ENCODE measurements at places on chromosomes 12 and 14.

DNA sequence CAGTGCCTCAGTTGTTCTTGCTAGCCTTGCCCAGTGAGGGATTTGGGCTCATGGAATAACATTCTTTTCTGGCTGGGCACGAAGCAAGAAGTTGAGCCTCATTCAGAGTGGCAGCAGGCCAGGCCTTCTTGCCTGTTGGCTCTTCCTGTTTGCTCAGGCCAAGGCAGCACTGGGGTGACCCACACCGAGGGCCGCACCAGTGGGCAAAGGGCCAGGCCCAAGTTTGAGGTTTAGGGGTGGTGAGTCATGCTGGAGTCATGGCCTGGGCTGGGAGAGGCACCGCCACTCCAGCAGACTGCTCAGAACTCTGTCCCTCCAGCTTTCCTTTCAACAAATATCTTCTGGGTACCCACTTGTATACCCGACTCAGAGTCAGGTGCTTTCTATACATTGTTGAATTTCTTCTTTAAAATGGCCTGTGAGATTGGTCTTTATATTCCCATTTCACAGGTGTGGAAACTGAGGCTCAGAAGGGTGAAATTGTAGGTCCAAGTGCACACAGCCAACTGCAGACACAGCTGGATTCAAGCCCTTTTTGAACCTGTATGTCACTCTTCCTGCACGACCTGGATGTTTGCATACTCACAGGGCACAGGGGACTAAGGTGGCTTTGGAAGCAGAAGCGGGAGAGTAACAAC lies 279.4 kb downstream of the FOXN3 start:
- DNase-seq, result no peak

- no peak for DNase-seq
Measured at GRCh38 chr12:54824402-54824801, 29.9 kb upstream of the MUCL1 start.

DNA sequence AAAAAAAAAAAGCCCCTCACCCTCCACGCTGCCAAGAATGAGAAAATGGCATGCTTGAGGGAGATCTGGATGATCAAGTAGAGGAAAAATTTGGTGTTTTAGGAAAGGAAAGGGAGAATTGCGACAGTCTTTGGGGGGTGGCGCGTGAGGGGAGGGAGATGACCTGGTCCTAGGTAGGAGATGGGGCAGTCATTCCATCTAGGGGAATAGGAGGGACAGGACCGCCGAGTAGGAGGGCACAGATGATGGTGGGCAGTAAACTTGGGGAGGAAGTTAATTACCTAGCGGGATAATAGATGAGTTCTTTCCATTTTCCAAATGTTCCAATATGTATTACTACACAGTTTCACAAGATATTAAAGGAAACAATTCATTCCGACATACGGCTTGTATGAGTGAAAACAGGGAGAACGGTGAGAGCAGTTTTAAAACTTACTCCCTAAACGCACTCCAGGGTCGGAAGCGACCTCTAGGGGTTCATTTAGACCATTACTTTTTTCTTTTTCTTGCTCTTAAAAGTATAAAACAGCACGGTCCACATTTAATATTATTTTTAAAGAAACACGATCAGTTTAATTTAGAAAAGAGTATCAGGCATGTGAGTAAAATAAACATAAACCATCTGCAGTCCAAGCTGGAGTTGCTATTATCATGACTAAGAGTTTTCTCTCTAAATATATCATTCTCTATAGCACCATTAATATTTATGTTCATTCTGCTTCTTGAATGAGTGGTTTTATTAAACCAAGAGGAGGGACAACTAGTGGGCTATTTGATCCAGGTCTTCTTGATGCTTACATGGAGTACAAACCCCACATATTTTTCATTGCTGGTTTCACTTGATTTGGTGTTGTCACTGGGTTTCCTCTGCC lies 3.0 kb upstream of the FNTB start:
- DNase-seq, result no peak

DNA sequence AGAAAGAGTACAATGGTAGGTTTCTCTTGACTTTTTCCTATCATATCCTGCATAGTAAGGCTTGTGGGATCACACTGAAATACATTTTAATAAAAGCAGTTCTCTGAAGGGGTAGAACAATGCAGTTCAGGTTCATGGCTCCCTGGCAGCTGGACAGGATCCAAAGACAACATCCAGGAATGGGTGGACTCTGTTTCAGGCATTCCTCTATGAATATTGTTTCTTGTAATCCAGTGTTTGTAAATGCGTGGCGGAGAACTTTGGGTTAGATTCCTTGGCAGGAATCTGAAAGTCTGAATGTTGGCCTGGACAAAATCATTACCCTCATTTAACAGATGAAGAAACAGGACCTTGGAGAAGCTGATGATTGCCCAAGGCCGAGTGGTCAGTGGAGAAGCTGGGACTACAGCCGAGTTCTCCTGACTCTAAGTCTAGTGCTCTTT lies 43.5 kb downstream of the SYNE2 start:
- DNase-seq, result no peak

DNA sequence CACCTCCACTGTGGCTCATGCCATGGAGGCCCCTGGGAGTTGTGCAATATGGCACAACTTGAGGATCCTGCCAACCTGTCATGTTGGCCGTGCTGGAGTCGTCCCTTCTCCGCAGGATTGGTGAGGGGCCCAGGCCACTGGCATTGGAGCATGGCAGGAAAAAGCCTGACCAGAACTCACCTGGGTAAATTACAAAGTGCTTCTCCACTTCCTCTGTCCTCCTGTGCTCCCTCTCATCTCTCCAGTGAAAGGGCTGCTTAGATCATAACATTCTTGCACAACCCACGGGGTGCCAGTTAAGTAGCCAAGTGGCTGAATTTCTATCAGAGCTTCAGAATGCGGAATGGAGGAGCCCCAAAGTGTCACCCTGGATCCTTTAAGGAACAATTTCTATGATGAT lies 381.0 kb downstream of the DPF3 start:
- no peak for DNase-seq

DNA sequence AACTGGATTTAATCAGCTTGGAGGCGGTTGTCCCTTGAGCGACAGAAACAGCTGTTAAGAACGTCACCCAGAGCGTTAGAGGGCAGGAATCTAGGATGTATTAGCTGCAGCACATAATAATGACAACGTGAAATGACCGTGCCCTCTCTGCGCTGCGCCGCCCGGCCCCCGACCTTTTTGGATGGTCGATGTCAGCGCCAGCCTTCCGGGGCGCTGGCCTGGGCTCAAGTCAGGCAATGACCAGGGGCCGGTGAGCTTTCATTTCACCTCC lies 427 bp upstream of the TMEM120B start:
- DNase-seq, result no peak

GRCh38 chr12:5498076-5498475 lies 66.2 kb downstream of the NTF3 start:
- DNase-seq, result no peak

DNA sequence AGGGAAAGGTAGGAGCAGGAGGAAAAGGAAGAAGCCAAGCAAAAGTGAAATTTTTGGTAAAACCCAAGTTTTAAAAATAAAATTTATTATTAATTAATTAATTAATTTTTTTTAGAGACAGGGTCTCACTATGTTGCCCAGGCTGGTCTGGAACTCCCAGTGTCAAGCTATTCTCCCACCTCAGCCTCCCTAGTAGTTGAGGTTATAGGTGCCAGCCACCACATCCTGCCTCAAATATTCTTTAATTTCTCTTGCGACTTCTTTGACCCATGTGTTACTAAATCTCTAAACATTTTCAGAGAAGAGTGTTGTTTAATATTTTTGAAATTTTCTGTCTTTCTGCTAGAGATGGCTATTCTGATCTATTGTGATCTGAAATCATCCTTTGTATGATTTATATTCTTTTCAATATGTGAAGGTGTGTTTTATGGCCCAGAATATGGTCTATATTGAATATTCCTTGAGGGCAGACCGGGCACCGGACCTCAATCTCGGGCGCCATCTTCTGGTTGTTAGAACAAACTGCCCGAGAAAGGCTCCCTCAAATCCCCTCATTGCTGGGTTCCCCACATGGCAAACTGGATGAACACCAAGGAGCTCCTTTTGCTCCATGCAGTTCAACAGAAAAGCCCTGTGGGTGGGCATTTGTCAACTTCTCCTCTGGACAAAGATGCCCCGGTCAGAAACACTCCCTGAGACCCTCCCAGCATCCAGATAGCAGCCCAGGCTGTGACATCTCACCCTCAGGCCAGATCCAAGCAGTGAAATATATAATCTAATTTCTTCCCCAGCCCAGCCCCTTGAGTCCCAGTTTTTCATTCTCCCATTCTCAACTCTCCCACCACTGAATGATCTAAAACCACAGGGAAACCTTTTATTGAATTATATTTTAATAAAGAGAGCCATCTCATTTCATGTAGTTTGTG lies 110.5 kb downstream of the ASCL4 start:
- no peak for DNase-seq

GRCh38 chr14:51806026-51807023 lies 54.1 kb upstream of the GNG2 start:
- DNase-seq, result no peak

GRCh38 chr12:273382-273781 lies 10.7 kb upstream of the SLC6A13 start:
- no peak for DNase-seq

DNA sequence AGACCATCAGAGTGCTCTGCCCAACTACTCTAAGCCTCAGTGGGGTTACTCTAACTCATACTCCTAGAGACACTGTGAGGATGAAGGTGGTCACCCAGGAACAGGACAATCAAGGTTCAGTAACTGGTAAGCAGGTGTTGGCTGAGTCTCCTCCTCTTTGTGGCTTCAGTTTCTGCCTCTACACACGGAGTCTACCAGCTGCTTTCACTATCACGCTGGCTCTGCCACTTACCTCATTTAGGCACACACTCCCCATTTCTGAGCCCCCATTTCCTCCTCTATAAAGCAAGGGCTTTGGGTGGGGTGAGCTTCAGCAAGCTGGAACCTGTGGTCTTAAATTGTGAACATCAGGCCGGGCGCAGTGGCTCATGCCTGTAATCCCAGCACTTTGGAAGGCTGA lies 7.3 kb upstream of the TCHP start:
- DNase-seq, result no peak

GRCh38 chr14:22159099-22159498 lies 429.9 kb downstream of the DAD1 start:
- no peak for DNase-seq

GRCh38 chr12:92546259-92546634 lies 156.5 kb upstream of the PLEKHG7 start:
- DNase-seq, result no peak

DNA sequence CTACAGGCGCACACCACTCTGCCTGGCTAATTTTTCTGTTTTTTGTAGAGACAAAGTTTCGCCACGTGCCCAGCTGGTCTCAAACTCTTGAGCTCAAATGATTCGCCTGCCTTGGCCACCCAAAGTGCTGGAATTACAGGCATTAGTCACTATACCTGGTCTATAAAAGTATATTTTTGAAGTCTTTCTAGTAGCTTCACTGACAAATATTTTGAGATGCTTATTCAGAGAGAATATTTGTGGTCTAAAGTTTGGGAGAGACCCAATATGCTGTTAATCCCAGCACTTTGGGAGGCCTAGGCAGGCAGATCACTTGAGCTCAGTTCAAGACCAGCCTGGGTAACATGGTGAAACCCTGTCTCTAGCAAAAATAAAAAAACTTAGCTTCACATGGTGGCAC lies 22.0 kb upstream of the PPP1R12A start:
- no peak for DNase-seq

- no peak for DNase-seq
Measured at GRCh38 chr14:72270147-72270727, 338.0 kb downstream of the RGS6 start.

- no peak for DNase-seq
Measured at GRCh38 chr12:122749569-122750332, 2.9 kb upstream of the DENR start.

- no peak for DNase-seq
Measured at GRCh38 chr12:457676-458075, 2.1 kb upstream of the B4GALNT3 start.

DNA sequence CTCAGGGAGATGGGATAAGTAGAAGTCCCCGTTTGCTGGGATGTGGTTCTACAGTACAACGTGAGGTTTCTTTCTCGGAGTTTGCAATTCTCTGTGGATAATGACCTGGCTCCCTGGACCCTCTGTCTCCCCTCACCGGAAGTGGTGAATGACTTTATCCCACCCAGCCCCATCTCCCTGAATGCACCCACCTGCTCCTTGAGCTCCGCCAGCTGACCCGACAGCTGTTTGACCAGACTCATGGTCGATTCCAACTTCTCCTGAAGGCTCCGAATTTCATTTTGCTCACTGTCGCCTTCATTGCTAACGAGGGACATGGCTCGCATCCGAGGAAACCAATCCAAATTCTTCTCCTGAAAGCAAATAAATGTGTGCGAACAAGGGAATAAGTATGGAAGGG lies 144.6 kb downstream of the SSPN start:
- no peak for DNase-seq

DNA sequence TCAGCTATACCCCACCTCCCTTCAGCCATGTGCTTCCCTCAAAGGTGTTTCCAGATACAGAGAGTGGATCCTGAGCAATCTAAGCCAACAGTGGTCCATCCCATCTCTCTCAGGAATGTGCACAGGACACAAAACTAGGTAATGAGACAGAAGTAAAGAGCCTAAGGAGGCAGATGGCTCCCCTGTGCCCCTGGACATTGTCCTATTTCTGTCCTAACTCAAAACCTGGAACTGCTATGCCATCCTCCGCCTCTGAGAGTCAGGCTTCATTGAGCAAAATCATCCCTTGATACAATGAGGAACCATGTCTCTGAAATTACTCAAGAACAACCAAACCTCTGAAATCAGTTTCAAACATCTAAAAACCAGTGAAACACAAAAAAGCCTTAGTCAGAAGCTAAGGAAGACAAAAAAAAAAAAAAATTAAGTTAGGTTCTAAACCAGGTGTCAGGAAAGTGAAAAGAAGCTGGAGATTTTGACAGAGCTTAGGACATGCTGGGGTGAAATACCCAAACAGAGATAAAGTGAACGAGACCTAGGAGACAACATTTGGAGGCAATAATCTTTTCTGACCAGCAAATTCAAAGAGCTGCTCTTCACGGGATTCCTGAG lies 200.3 kb upstream of the PLEKHG7 start:
- no peak for DNase-seq

DNA sequence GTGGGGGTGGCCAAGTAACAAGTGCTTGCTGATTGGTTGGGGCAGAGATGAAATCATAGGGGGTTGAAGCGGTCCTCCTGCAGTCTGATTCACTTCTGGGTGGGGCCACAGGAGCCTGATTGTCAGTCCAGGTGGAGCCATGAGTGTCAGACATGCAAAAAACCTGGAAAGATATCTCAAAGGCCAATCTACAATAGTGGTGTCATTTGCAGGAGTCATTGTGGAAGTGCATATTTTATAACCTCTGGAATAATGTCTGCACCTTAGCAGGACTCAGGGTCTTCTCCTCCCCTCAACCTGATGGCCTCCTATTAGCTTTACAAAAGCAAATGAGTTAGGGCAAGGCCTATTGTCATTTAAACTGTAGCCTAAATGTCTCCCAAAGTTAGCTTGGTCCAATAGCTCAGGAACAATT lies 241.4 kb downstream of the NUAK1 start:
- DNase-seq, result no peak

DNA sequence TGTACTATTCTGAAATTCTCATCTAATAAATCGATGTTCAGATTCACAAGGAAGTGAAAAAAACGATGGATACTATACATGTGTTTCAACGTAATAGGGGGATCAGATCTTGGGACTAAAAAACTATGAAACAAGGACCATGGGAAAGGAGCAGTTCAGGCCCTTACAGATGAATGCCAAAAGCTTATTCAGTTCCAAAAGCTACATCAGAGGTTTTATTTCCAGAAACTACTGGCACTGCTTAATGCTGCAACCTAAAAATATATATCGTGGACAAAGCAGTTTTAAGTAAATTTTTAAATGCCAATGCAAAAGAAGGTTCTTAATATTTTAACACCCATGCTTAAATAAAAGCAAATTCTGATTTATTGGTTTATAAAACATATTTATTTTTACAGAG lies 38.5 kb downstream of the LRIG3 start:
- DNase-seq, result no peak

- DNase-seq, result no peak
Measured at GRCh38 chr14:63941023-63941422, 88.2 kb downstream of the SYNE2 start.
